Activated CD4-positive, alpha-beta T cell treated with anti-CD3 and anti-CD28 coated beads for 1 hour (primary cell): ENCODE measurements at places on chromosomes 11 and 22.

- DNase-seq, result peak; percentile 51
Observed at GRCh38 chr11:44596525-44597276, 31.2 kb downstream of the CD82 start.

- no peak for DNase-seq
Observed at GRCh38 chr22:32951807-32952153, 106.4 kb downstream of the SYN3 start.

DNA sequence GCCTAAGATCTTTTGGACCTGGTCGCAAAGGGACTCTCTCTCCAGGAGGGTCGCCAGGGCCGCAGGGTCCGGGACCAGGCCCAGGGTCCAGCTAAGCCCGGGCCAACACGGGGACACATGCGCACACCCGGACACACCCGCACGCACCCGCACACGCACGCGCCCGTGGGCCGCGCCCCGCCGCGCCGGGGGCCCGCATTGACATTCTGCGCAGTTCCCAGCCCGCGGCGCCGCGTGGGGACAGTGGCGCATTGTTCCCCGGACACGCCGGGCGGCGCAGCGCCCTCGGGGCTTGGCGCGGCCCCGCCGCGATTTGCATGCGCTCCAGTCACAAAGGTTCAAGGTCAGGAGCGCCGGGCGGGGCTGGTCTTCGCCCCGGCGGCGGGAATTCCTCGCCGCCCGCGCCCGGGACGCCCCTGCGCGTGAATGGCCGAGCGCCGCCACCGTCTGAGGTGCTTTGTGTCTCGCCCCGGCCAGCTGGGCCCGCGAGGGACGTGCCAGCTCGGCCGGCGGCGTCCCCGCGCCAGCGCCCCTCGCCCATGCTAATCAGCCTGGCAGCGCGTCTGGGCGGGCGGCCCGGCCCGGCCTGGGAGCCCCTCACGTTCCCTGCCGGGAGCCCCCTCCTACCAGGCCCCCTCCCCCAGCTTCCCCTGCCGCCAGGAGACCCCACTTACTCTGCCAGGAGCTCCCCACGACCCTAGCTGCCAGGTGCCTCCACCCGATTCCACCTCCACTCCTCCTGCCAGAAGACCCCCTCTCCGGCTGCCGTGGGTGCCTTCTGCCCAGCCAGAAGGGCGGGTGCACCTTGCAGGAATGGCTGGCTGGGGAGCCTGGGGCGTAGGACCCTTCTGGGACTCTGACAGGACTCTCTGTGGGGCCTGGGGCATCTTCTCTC is 50.5 kb upstream of the WNT7B start:
- DNase-seq, result no peak

GRCh38 chr11:8333376-8333775 is 69.7 kb upstream of the LMO1 start:
- no peak for DNase-seq

DNA sequence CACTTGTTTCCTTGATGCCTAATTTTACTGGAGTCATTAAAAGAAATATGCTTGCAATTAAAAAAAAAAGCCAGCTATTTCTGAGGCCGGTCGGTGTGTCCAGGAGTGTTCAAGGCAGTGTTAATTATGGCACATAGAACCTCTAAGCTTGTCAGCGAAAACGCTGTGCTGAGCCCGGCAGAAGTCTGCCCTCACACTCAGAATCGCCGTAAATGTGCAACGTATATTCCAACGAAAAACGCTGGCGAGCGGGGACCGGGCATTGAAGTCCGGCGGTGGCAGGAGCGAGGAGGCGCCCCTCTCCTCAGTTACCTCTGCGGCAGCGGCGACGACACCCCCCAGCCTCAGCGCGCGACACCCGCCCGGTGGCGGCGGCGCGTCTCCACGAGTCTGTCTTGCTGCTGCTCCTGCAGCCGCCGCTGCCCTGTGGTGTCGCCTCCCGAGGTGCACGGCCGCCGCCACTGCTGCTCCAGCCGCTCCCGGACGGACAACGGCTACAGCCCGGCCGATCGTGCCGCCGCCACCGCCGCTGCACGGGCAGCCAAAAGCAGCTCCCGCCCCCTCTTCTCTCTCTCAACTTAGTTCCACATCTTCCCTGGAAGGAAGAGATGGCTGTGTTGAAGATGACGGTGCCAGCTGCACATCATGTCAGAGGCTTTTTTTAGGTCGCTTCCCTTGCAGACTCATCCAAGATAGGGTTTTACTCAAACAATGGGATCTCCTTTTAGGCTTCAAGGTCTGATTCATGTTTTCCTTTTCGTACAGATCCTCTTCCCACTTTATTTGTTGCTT is 56.0 kb downstream of the JAM3 start:
- no peak for DNase-seq
